HT1080 (cell line): ENCODE measurements at places on chromosomes 2 and 18. TPM values are rescaled to one million over a fixed set of nuclear protein-coding genes. Genes with fewer than 3 reads are reported as not detected.

DNA sequence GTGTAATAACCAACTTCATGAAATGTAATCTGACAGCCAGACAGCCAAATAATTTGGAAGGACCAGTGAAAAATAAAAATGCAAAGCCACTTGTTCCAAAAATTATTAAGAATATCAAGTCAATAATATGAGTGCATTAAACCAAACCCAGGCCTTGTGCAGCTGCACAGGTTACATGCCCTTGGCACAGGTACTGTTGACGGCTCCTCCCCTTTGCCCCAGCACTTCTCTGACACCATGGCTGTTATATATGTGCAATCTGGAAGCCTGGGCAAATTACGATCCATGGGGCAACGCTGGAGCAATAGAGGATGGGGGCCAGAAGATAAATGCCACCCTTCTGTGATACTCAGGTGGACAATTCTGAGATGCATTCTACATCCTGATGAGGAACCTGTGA is 68.9 kb downstream of the METTL4 start:
- DNase-seq, result no peak

Gene TMEM247
- not detected in 2 replicates for total RNA-seq

DNA sequence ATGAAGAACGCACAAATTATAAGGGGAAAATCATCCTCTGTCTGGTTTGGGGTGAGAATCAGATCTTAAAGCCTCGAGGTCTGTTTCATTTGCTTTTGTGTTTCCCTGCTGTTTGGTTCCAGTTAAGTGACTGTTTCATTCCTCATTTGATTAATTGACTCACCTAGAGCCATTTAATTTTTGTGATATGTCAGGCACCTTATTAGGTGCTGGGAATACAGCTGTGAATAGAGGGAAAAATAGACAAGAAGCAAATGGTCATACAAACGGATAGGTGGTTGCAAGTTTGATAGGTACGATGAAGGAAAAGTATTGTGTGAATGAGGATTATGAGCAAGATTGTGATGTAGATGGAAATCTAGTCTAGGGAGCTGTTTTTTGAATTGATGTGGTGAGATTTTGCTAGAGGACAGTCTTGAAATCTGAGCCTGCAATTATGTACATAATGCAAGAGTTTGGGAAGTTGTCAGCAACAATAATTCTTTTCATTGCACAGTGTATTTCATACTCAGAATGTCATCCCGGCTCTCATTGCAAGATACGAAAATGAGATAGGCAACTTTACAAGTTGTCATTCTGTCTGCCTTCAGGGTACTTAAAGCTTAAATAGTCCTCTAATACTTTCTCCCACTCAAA is 2.2 kb downstream of the ACSL3 start:
- DNase-seq, result no peak

Gene APLF
- 0.53 and 0.58 TPM in 2 replicates for total RNA-seq

DNA sequence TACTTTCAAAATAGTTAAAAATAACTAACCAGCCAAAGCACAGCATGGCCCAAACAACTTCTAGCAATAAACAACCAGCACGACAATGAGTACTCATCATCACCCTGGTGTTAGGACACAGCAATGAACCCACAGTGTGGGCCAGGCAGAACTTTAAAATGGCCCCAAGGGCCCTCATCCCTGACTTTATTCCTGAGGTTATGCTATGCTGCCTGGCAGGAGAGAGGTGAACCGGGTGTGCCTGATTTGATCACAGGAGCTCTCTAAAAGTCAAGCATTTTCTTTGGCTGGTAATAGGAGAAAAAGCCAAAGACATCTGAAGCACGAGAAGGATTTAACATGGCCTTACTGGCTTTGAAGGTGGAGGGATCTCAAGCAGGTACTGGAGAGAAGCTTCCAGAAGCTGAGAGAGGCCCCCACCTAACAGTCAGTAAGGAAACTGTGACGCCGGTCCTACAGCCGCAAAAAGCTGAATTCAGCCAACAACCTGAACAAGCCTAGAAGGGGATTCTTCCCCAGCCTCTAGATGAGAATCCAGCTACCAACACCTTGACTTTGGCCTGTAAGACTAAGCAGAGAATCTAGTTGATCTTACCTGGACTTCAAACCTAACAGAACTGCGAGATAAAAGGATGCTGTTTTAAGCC is 115.4 kb downstream of the DDX1 start:
- DNase-seq, result no peak

DNA sequence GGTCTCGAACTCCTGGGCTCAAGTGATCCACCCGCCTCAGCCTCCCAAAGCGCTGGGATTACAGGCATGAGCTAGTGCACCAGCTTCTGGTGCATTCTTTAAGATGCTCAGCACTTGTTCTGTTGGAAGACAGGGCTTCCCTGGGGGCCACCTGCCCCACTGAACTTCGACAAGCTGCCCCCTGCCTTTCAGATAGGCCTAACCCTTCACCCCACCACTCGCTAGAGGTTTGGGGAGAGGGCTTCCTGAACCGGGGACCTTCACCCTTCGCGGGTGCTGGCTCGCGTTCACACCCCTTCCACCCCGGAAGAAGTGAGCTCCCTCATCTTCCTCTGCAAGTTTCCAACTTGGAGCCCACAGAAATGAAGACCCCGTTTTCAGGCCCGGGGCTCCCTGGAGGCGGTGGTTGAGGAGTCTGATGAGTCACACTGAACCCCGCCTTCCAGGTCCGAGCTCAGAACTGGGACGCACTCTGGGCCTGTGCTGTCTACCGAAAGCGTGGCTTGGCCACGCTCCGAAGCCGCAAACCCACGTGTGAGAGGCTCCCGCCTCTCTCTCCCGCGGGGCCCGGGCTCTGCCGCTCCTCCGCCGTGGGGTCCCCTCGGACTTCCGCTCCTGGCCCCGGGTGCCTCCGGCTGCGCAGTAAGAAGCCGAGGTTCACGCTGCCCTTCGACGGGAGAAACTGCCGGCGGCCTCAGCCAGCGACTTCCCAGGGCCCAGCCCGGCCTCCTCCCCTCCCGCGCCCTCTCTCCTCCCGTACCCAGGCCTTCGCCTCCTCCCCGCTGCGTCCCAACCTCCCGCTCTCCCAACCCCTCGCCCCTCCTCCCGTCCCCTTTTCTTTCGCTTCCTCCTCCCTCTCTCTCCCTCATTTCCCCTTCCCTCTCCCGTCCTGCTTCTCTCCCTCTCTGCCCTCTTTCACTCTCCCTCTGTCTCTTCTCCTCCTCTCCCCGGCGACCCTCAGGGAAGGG is 47.5 kb upstream of the SP3 start:
- DNase-seq, result no peak

Gene DSG2
- 25.1 and 30.0 TPM in 2 replicates for total RNA-seq

Gene KIF5C
- 4.7 and 5.4 TPM in 2 replicates for total RNA-seq

DNA sequence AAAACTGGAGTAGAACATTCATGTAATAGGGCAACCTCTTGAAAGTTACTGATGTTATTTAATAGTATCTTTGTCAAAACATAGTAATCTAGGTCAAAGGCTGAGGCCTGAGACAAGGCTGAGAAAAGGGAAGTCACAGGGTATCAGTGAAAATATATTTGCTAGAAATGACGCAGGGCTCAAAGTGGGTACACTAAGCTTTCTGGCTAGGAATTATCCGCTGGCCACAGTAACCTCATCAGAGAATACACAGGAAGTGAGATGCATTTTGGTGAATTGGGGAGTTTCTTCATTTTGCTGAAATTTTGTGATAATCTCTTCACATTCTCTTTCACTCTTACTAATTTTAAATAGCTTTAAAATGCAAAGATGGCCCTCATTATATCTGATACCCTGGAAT is 206.8 kb downstream of the OTX1 start:
- DNase-seq, result no peak

Gene SFT2D3
- 3.6 and 4.7 TPM in 2 replicates for total RNA-seq

Gene MALL
- total RNA-seq, result 0.07 and 0.77 TPM in 2 replicates

GRCh38 chr2:86645752-86646151 is 22.1 kb upstream of the RNF103 start:
- no peak for DNase-seq

- no peak for DNase-seq
Observed at GRCh38 chr18:3804336-3804735, 354.4 kb downstream of the TGIF1 start.

Gene IL1R1
- 0.40 and 0.43 TPM in 2 replicates for total RNA-seq

Gene STARD6
- total RNA-seq, result not detected in 2 replicates

Gene ZNF396
- not detected in 2 replicates for total RNA-seq

GRCh38 chr2:167966937-167967913 is 280.2 kb downstream of the STK39 start:
- no peak for DNase-seq

Gene COL3A1
- total RNA-seq, result not detected in 2 replicates
